ENCODE measurements at places on chromosomes 1 and 21. TPM values are rescaled to one million over a fixed set of nuclear protein-coding genes. Genes with fewer than 3 reads are reported as not detected.

GRCh38 chr1:181169281-181169865, 80.9 kb downstream of the IER5 start:
- no peak for DNase-seq

DNA sequence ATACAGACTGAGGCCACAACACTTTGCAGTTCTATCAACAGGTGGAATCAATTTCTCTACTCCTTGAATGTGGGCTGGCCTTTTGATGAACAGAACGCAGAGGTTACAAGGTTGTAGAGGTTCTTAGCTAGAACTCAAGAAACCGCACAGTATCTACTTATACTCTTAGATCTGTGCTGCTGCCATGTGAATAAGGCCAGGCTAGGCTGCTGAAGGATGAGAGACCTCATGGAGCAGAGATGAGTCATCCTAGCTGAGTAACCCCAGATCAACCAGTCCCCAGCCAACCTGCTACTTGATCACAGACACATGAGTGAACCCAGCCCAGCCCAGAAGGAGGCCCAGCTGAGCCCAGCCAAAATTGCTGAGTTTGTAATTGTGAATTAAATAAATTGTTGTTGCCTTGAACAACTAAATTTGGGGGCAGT, 35.3 kb upstream of the BCAR3 start:
- no peak for DNase-seq

Gene TNN
- not detected for total RNA-seq

Gene CELA2B
- total RNA-seq, result not detected

DNA sequence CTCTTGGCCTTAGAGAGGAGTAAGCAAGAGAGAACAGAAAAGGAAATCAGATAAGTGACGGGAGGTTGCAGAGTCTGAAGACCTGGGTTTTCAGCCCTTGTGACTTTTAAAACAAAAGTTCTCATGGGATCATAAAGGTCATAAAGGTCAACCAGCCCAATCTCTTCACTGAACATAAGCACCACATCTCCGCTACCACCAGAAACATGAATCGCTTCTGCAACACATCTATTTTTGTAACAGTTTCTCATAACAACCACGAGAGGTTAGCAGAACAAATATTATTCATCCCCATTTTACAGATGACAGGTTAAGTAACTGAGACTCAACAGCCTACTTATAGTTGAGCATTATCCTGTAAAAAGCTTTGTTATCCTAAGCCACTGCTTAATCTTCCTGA, 5.9 kb downstream of the TRAPPC3 start:
- no peak for DNase-seq

- no peak for DNase-seq
These were observed 1.9 kb upstream of the YRDC start for GRCh38 chr1:37809942-37810341.

- no peak for DNase-seq
These were observed 5.9 kb upstream of the MARCKSL1 start for GRCh38 chr1:32341971-32342370.

Gene OR2T29
- total RNA-seq, result not detected

Gene VASH2
- total RNA-seq, result 0.38 TPM

GRCh38 chr1:246157516-246157915, 349.6 kb downstream of the SMYD3 start:
- DNase-seq, result no peak

DNA sequence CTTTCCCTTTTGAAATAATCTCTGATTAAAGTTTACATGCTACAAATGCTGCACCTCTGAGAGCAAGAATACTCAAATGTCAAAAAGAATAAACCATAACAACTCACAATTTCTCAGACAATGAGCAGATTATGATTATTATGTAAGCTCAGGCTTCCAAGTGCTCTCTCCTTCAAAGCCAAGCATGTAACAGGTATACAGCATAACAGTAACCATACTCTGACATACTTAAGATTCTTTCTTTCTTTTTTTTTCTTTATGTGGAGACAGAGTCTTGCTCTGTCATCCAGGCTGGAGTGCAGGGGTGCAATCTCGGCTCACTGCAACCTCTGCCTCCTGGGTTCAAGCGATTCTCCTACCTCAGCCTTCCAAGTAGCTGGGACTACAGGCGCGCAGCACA, 155.4 kb downstream of the EIF4G3 start:
- no peak for DNase-seq

All from cardiac septum (tissue), 1 donor.